ENCODE measurements at places on chromosomes 2 and 18.

- no peak for DNase-seq
These were observed 2.1 kb downstream of the GATA6 start for GRCh38 chr18:22171258-22172119.

- no peak for DNase-seq
These were observed 47.0 kb upstream of the ST3GAL5 start for GRCh38 chr2:85935746-85936208.

- no peak for DNase-seq
These were observed 174.2 kb downstream of the SLC39A10 start for GRCh38 chr2:195830968-195831950.

DNA sequence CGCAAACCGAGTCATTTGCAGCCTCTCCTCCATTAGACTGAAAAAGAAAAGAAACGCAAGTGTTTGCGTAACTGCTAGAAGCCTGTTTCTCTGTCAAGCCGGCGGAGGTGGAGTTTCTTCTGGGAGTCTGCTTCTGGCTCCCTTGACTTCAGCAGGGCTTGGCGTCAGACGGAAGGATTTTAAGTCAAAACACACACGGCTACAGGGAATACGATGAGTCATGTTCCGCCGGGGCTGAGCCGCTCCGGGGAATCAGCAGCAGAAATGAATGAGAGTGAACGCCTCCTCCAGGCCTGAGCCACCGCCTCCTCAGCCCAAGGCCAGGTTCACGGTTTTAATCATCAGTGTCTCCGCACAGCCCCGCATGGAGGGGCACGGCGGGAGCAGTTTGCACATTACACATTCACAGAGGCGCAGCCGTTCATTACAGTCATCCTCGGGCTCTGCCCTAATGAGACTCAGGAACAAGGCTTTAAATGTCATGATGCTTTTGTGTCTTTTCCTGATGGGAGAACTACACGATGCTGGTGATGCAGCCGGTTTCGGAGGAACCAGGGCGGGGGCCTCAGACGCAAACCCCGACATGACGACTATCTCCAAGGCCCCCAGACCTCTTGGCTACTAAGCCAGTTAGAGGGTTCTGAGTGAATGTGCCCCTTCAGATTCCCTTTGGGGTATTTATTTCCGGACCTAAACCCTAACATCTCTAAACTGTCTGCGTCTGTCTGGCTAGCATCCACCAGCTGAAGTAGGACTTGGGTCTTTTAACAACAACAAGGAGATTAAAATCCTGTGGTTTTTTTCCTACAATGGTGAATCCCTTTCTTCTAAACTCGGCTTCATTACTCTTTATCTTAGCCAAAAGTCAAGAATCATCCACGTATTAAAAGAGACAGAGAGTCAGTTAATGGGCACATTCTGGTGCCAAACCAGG, 11.1 kb upstream of the SCG2 start:
- peak; percentile 92 for DNase-seq

- DNase-seq: no peak
These were observed 471.0 kb upstream of the CDH7 start for GRCh38 chr18:65279668-65280305.

- no peak for DNase-seq
These were observed 812.8 kb downstream of the LRP1B start for GRCh38 chr2:141317986-141318385.

- DNase-seq: no peak
These were observed 171.8 kb upstream of the LHCGR start for GRCh38 chr2:48927355-48927754.

- DNase-seq: no peak
These were observed 2.2 kb downstream of the MYT1L start for GRCh38 chr2:2328848-2329247.

DNA sequence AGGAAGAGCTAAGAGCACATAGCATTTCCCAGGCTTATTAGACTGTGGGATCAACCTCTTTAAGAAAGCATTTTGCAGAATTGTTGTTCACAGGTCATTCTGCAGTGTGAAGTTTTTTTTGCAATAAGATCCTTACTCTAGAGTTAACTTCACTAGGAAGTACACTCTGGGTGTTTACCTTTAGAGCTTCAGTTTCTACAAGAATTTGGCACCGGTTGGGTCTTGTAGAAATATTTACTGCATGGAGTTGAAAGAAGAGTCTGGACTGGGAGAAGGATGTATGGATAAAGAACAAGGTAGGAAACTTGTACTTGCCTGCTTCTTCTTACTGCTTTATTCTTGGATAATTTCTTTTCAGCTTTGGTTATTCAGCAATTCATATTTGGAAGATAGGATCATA, 944.9 kb upstream of the GYPC start:
- no peak for DNase-seq

- DNase-seq: no peak
These were observed 103.2 kb upstream of the ZFP36L2 start for GRCh38 chr2:43329637-43330036.

GRCh38 chr2:186130748-186131641, 355.1 kb upstream of the ZC3H15 start:
- no peak for DNase-seq

- DNase-seq: no peak
These were observed 4.1 kb downstream of the XIRP2 start for GRCh38 chr2:166892397-166892796.

All from nucleus accumbens (tissue), 56 donors.